ENCODE measurements at places on chromosomes 5 and 9. TPM values are rescaled to one million over a fixed set of nuclear protein-coding genes. Genes with fewer than 3 reads are reported as not detected.

- H3K27ac ChIP-seq = no peak overlapping the region
- no peaks in the 10 kb centered on the region for H3K36me3 ChIP-seq
- H3K4me1 ChIP-seq = peaks cover 4% of the 10 kb centered on the region
- no peak overlapping the region for H3K4me3 ChIP-seq
- DNase-seq = no peak
These were observed 54.0 kb upstream of the FCN2 start for GRCh38 chr9:134826336-134827285.

GRCh38 chr5:129118405-129118804, 23.9 kb downstream of the ISOC1 start:
- no peak for DNase-seq
- H3K27me3 ChIP-seq = no peaks in the 10 kb centered on the region
- no peak overlapping the region for H3K4me3 ChIP-seq

- H3K27ac ChIP-seq = no peak overlapping the region
- H3K4me1 ChIP-seq = peaks cover 18% of the 10 kb centered on the region
- H3K27me3 ChIP-seq = no peaks in the 10 kb centered on the region
- H3K36me3 ChIP-seq = no peaks in the 10 kb centered on the region
These were observed 55.3 kb downstream of the GADD45G start for GRCh38 chr9:89659891-89660685.

GRCh38 chr5:131637694-131638093, 2.7 kb upstream of the RAPGEF6 start:
- no peak for DNase-seq
- H3K4me3 ChIP-seq = no peak overlapping the region
- H3K27ac ChIP-seq = no peak overlapping the region
- no peaks in the 10 kb centered on the region for H3K36me3 ChIP-seq
- no peaks in the 10 kb centered on the region for H3K27me3 ChIP-seq

- no peak overlapping the region for H3K27ac ChIP-seq
- H3K4me1 ChIP-seq = no peaks in the 10 kb centered on the region
- no peaks in the 10 kb centered on the region for H3K36me3 ChIP-seq
- H3K27me3 ChIP-seq = no peaks in the 10 kb centered on the region
- H3K4me3 ChIP-seq = no peak overlapping the region
- DNase-seq = no peak
These were observed 55.3 kb downstream of the SMIM23 start for GRCh38 chr5:171840711-171841522.

- no peaks in the 10 kb centered on the region for H3K4me1 ChIP-seq
- H3K36me3 ChIP-seq = no peaks in the 10 kb centered on the region
- no peaks in the 10 kb centered on the region for H3K27me3 ChIP-seq
These were observed 225.5 kb downstream of the PTPRD start for GRCh38 chr9:10387282-10387681.

Gene CFAP157
- 0.72 TPM for polyA plus RNA-seq

Measured in GM12878 (cell line).